ENCODE measurements at places on chromosomes 12 and 14.

DNA sequence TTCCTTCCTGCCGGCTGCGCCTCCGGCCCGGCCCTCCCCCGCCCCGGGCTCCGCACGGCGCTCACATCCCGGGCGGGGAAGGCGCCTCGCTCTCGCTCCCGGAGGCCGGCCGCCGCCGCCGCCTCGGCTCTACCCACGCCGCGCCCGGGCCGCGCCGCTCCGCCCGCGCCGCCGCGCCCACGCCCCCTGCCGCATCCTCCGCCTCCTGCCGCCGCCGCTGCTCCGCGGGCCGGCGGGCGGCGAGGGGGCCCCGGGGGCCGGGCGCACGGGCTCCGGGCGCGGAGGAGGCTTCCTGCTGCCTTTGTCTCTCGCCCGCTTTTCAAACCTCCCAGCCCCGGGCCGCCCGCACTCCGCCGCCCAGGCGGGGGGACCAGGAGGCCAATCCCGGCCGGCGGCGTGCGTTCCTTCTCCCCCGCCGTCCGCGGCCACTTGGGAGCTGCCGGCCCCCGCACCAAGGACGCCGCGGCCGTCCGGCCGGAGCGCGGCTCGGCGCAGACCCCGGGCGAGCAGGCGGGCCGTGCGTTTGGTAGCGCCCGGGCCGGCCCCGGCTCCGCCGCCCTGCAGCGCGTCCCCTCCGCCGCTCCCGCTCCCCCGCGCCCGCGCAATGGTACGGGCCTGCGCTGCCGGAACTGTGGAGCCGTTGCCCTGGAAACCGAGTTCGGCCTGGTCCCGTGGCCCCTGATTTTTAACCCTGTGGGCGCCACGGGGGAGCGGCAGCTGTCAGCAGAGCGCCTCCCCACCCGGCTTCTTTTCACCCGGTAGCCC, at the start of gene FBXL14:
FBXL14 (minus strand) TSS at position 321 of the 765 bp plus-strand sequence. CDS start 515 bp downstream, outside the sequence.
- DNase-seq, result peak; percentile 51

- DNase-seq, result no peak
Observed at GRCh38 chr14:92041203-92041602, 1.3 kb upstream of the TRIP11 start.

GRCh38 chr12:18861287-18861858, 123.5 kb downstream of the CAPZA3 start:
- DNase-seq, result no peak

DNA sequence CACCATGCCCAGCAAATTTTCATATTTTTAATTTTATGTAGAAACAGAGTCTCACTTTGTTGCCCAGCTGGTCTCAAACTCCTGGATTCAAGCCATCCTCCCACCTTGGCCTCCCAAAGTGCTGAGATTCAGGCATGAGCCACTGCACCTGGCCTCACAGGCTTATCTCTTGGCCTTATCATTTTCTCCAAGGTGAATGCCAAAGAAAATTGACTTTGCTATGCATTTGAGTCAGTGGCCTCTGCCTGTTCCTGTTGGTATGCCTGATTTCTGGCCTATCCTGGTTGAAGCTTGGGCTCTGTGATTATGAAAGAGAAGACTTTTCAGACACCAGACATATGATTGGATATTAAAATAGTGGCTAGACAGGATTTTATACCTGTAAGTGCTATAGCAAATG, 34.2 kb downstream of the MANSC1 start:
- DNase-seq, result no peak

DNA sequence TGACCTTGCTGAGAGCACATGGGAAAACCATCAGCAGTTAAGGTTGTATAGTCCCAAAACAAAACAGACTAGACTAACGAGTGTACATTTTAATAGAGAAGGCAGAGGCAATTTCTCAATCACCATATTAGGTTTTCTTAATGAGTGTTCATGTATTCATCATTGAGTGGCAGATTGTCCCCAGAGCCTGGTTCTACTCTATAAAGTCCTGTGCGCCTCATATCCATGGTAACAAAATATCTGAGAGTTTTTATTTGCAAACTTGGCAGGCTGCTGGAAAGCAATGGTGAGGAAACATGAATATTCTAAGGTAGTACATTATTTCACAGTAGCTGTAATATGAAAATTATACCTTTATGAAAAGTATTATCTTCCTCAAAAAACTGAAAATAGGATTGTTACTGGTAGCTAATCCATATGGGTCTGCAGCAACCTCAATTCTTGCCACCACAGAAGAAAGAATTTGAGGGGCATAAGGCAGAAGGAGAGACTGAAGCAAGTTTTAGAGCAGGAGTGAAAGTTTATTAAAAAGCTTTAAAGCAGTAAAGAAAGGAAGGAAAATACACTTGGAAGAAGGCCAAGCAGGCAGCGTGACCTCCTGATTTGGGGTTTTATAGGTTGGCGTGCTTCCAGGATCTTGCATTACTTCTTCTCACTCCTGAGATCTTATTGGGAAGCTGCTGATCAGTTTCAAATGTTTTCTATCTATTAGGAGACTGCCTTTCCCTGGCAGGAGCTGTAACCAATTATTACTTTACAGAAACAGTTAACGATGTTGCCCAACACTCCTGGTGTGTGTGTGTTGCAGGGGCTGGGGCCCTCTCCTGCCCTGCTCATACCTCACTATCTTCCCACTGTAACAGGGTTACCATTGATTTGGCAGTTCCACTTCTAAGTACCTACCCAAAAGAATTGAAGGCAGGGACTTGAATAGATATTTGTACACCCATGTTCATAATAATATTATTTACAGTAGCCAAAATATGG, 154.0 kb upstream of the NUDT4 start:
- DNase-seq, result no peak

DNA sequence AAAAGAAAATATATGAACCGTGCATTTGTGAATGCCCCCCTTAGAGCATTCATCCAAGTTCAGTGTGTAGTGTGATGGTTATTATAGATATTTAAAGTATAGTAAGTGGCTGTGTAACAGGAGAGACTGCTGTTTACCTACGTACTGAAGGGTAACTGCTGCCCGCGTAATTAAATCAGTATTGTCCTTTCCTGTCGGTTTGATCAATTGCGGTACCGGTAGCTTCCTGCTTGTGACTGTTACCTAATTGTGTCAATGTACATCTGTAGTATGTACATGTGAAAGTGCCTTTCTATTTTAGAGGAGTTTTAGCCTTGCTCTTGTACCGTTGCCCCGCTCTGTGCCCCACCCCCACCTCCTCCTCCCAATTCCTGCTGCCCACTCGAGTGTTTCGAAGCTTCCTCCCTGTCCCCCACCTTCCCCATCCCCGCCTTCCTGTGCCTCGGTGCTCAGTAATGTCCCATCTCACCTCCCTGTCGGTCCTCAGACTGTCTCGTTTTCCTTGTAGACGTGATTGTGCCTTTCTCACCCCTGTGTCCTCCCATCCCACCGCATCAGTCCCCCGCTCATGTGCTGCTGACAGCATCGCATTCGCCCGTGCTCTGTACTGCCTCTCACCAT, 75.0 kb downstream of the KICS2 start:
- peak; percentile 21 for DNase-seq

DNA sequence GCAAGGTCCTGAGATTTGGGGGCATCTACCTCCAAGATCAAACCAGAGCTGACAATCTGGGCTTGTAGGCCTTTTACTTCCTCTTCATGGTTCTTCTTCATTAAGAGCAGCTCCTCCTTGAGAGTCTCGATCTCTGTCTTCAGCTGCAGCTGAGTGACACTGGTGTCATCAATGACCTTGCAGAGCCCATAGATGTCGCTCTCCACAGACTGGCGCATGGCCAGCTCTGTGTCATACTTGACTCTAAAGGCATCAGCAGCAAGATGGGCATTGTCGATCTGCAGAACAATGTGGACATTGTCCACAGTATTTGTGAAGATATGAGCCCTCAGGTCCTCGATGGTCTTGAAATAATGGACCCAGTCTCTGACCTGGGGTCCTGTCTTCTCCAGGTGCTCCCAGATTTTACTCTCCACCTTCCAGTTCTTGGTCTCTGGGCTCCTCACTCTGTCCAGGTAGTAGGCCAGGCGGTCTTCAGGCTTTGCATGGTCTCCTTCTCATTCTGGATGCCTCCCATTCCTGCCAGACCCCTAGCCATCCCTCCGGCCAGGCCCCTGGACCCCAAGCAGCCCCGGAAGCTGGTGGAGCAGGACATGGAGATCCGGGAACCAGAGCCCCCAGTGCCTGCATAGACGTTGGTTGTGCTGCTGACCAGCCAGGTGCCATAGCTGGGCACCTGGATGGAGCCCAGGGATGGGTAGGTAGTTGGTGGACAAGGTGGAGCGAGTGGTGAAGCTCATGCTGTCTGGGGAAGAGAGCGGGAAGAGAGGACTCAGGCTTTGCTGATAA, 141.0 kb downstream of the MSRB3 start:
- DNase-seq, result no peak

- DNase-seq, result no peak
Observed at GRCh38 chr14:20578325-20578724, 9.5 kb downstream of the RNASE11 start.

GRCh38 chr14:54470701-54471100, 18.1 kb downstream of the GMFB start:
- no peak for DNase-seq

DNA sequence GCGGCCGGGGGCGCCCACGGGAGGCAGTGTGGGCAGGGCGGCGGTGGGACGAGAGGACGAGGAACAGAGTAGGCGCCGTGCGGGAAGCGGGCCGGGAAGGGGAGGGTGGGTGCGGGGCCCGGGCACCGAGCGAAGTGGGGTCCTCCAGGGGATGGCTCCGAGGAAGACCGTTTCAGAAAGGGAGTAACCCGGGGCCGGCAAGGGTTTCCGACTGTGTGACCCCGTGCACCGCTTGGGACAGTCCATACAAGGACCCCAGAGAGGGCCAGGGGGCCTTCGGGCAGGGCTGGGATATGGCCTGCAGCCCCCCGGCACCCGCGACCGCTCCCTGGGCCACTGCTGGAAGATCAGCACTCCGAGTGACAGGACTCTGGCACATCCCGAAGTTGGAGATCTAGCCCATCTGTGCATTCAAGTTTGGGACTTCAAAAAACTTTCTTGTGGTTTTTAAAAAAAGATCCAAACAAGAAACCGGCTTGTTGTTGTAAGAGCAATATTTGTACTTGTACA, 448 bp downstream of the TSPAN9 start:
- no peak for DNase-seq

GRCh38 chr12:124481257-124481750, 86.1 kb downstream of the NCOR2 start:
- DNase-seq, result no peak

- no peak for DNase-seq
Observed at GRCh38 chr12:32549675-32550079, 129.4 kb upstream of the DNM1L start.

- DNase-seq, result no peak
Observed at GRCh38 chr12:89863968-89864367, 155.3 kb upstream of the ATP2B1 start.

DNA sequence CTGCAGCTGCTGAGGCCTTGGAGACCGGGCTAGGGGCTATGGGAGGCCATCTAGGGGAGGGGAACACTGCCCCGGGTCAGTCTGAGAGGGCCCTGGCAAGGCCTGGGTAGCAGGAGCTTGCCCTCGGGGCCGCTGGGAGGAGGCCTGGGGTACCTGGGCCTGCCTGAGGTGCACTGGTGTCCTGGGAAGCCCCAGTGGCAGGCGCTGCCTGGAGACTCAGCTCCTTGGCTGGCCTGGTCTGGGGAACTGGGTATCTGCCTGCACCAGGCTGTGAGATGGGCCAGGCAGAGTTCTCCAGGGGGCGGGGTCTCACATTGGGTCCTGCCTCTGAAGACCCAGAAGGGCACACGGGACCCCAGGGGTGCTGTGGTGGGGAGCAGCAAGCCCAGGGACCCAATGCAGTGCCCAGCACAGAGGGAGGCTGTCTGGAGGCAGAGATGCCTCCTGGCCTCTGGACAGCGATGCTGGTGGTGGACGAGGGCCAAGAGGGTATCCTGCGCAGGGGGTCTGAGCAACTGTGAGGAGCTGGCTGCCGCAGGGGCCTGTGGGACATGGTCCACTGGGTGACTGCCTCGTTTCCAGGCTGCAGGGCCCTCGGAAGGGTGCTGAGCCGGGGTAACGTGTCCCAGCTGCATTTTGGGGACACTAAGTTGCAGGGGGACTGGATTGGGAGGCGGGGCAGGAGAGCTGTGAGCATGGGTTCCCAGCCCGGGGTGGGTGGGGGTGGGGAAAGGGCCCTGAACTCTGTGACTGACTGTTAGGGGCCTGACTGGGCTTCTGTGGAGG, 7.4 kb upstream of the MTA1 start:
- no peak for DNase-seq

- no peak for DNase-seq
Observed at GRCh38 chr12:45381351-45381750, 165.5 kb downstream of the ANO6 start.

GRCh38 chr12:102169922-102170621, 27.6 kb downstream of the PMCH start:
- DNase-seq, result no peak

DNA sequence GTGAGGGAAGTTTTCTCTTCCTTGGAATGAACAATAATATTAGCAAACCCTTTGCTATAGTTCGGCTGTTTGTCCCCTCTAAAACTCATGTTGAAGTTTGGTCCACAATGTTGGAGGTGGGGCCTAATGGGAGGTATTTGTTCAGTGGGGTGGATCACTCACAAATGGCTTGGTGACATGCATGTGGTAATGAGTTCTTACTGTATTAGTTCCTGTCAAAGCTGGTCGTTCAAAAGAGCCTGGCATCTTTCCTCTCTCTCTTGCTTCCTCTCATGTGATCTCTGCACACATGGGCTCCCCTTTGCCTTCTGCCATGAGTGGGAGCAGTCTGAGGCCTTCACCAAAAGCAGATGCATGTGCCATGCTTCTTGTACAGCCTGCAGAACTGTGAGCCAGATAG, 13.1 kb upstream of the PPP4R4 start:
- DNase-seq, result no peak

DNA sequence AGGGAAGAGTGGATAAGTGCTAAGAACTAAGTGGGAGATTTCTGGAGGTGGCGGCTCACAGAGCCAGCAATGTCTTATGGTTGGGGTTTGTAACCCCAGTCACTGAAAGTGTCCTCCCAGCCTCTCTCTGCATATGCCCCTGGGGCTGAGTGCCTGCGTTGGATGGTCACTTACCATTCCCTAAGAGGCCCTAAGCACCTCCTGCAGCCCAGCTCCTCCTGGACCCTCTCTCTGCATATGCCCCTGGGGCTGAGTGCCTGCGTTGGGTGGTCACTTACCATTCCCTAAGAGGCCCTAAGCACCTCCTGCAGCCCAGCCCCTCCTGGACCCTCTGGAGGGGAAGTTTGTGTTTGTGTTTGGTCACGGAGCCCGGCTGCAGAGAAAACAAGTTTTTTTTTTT, 425.8 kb downstream of the TMEM121 start:
- no peak for DNase-seq

DNA sequence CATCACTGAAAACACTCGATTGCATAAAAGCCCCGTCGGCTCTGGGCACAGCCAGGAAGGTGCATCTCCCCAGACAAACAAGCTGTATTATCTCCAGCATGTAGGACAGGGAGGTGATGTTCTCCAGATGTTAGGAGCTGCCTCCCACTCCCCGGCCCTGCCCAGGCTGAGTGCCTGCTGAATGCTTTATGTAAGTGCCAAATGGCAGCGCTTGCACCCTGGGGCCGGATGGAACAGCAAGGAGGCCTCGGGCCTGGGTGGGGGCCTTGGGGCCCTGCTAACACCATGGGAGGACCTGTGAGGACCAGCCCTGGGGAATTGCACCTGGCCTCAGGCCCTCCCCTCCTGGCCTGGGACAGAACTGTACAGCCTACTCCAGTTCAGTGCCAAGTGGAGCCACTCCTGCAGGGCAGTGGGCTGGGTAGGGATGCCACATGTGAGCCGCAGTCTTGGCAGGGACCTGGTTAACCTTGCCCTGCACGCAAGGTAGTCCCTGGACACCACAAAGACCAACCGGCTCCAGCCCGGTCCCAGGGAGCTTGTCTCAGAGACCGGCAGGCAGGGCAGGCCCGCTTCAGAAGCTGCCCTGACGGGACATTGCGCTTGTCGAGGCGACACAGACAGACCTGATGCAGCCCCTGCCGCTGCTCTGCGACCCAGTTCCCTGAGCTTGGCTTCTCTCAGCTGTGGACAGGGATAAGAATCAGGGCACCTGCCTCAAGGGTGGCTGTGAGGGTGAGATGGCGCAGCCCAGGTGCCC, 35.3 kb upstream of the PPP1R13B start:
- DNase-seq, result no peak

All from kidney epithelial cell (primary cell).